ENCODE measurements at places on chromosomes 1 and 21.

GRCh38 chr1:19462781-19463503 lies 22.4 kb downstream of the CAPZB start:
- DNase-seq, result peak; percentile 57

DNA sequence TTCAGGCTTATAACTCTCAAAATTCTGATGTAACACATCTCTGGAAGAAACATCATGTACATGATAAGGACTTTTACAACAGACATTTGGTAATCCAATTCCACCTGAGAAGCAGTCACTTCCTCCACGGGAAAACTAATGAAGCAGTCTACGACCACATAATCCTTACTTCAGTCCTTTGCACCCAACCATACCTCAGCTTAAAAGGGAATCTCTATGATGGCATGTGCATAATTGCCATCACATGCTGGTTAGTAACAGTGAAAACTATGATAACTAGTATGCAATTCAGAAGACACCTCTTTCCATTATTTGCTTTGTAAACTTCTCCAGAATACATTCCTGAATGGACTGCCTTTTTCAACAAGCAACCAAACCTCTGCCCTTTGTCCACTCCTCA lies 53.1 kb downstream of the TTC13 start:
- no peak for DNase-seq

DNA sequence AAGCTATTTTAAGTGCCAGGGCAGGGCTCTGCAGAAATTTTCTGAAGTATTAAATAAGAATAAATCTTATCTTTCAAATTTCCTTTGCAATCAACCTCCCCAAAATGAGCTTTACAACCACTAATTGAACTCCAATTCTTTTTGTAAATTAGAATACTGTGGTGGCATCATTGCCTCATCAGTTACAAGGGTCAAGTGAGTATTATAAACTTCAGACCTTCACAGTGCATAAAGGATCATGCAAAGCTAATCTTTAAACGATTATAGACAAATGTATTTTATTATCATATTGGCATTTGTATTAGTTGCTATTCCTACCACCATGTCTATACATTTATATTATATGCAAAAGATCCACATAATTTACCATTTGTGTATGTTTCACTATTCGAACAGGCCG lies 7.2 kb downstream of the CHML start:
- no peak for DNase-seq

DNA sequence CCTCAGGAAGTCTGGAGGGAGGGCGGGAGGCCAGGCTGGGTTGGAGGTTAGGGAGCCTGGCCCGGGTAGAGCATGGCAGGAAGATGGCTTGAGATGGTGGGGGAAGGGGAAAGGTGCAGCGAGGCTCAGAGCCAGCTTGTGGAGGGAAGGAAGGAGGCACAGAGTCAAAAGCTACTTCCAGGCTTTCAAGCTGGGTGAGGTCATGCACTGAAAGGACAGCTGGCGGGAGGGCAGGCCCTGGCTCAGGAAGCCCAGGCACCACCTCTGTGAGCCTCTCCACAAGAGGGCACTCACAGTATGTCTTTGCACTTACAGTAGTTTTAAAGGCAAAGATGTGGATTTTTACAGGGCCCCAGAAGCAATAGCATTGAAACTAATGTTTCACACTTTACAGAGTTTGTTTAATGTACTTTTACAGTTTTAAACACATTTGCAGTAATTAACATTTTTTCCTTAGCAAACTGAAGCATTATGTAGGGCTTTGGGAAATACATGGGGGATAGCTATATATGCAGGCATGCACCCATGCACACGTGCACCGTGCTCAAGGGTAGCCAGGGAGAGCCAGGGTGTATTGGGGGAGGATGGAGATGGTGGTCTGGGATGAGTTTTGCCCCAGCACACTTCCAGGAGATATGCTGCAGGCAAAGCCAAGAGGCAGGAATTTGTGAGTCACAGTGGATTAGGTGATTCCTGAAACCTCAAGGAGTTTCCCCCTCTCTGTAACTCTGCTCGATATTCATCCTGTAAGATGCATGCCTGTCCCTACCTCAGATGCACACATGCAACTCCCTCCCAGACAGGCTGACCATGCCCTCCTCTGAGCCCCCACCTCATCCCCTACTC lies 6.1 kb upstream of the ADAM15 start:
- DNase-seq, result peak; percentile 79

GRCh38 chr1:7678491-7679158 lies 92.5 kb upstream of the VAMP3 start:
- no peak for DNase-seq

GRCh38 chr1:64396817-64397216 lies 73.1 kb upstream of the CACHD1 start:
- DNase-seq, result peak; percentile 66

GRCh38 chr1:47712596-47713299 lies 274.9 kb downstream of the FOXD2 start:
- no peak for DNase-seq
